ENCODE measurements at places on chromosomes 3 and 15.
A peak's percentile ranks its signal among the peaks of the same experiment; 100 is the strongest.

- DNase-seq: no peak
Observed at GRCh38 chr3:143881095-143881494, 32.8 kb upstream of the SLC9A9 start.

- DNase-seq: no peak
Observed at GRCh38 chr3:108489776-108490175, 20.6 kb downstream of the MYH15 start.

DNA sequence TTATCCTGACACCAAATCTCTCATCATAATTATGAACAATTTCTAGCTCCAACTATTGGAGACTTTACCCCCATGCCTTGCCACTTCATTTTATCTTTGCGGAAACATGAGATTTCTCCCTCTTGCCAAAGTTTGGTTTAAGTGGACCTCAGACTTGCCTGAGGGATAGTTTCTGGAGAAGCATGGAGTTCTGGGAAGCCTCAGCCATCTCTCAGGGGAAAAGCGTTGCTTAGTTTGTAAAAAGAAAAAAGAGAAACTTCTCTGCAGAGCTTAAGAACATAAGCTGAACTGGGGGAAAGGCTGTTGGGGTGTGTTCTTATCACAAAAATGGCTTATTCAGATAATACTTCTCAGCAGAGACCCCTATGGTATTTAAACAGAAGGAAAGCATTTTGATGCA, 347.4 kb upstream of the ADAMTS9 start:
- DNase-seq: no peak

DNA sequence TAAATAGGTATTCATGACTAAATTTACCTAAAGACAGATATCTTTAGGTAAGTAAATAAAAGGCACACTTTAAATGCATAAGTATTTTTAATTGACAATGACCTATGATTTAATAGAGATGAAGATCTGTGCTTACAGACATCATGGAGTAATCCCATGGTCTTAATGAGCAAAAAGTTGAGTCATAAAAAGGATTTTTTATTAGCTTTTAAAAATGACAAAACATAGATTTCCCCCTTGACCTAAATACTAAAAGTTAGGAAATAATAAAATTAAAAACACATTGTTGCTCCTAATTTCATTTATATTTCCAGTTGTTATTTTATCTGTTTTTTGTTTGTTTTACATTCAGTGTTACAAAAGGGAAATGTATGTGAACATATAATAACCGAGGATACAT, 1005.7 kb downstream of the ROBO1 start:
- no peak for DNase-seq

- DNase-seq: no peak
Observed at GRCh38 chr15:66833371-66833770, 131.3 kb downstream of the SMAD6 start.

DNA sequence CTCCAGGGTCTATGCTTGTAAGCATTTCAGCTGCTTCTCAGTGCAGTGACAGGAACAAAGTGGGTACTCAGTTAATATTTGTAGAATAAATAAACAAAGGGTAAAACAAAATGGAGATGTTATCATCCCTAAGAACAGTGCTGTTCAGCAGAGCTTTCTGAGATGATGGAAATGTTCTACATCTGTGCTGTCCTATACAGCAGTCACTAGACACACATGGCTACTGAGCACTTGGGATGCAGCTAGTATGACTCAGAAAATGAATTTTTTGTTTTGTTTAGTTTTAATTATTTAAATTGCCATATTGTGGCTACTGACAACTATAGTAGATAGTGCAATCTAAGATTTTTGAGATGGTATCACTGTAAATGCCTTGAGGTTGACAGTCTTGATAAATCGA, 283.8 kb upstream of the ADAMTS9 start:
- DNase-seq: no peak

GRCh38 chr15:40941528-40942336, 11.5 kb upstream of the CHAC1 start:
- no peak for DNase-seq

DNA sequence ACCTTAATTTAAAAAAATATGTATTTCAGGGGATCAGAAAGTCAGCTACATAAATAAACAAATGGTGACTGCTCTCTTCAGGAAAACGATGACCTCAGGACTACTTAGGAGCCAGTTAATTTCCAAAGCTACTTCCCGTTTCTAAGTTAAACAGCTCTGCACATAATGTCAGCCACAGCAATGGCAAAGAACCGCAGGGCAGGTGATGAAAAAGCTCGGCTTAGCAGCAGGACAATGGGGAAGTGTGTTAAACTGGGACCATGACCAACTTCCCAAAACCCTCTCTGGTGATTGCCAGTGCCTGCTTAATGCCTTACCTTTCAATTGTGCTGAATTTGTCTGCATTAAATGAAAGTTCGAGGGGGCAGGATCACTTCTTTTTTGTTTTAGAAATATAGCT, 258.9 kb downstream of the FHIT start:
- no peak for DNase-seq

DNA sequence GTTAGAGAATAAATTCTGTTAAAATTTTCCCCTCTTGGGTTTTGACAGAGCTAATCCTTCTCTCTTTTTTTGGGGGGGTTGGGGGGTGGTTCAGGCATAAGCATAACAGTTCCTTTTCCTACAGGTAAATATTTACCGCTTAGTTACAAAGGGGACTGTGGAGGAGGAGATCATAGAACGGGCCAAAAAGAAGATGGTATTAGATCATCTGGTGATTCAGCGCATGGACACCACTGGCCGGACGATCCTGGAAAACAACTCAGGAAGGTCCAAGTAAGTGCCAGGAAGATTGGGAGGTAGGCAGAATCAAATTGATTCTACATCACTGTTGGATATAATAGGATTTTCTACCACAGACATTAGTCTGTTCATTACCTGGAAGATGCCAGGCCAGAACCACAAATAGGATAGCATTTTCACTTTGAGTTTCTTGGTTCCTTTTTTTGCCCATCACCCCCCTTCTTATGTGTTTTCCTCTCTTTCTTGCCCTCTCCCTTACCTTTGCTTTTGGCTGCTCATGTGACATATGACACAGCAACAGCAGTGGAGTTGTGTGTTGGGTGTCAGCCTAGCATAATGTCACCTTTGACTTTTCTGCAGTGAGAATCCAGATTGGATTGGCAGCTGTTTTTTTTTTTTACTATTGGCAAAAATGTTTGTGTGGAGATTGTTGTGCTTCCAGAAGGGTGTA, 79.0 kb downstream of the CHD2 start:
- no peak for DNase-seq

- no peak for DNase-seq
Observed at GRCh38 chr3:139470199-139470598, 6.1 kb downstream of the RBP2 start.

DNA sequence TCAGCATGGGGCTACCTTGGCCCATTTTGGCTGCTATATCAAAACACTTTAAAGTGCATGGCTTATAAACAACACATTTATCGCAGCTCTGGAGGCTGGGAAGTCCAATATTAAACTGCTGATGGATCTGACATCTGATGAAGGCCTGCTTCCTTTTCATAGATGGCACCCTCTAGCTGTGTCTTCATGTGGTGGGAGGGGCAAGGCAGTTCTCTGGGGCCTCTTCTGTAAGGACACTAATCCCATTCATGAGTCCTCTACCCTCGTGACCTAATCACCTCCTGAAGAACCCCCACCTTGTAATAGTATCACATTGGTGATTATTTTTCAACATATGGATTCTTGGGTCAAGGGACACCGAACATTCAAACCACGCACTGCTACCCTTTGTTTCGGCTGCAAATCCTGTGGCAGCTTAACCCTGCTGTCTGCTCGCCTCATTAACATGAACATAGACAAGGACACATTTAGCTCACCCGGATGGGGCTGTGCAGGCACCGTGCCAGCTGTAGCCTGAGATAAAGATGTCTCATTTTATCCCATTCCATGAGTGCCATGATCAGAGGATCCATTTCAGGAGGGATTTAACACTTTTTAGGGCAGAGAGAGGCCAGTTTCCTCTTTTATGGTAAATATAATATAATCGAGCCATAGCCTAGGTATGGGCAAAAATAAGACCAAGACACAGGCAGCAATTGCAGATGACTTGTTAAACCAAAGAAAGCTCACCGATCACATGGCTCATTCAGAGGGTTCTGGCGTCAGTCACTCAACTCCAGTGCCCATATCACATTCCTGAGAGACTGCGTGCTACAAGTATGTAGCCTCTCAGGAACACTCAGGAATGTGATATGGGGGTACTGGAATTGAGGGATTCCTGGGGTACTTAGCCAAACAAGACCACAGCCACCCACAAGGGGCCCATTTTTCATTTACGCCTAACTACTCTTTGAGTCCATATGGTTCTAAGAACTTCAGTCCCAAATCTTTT, 251.1 kb upstream of the ST8SIA2 start:
- no peak for DNase-seq

DNA sequence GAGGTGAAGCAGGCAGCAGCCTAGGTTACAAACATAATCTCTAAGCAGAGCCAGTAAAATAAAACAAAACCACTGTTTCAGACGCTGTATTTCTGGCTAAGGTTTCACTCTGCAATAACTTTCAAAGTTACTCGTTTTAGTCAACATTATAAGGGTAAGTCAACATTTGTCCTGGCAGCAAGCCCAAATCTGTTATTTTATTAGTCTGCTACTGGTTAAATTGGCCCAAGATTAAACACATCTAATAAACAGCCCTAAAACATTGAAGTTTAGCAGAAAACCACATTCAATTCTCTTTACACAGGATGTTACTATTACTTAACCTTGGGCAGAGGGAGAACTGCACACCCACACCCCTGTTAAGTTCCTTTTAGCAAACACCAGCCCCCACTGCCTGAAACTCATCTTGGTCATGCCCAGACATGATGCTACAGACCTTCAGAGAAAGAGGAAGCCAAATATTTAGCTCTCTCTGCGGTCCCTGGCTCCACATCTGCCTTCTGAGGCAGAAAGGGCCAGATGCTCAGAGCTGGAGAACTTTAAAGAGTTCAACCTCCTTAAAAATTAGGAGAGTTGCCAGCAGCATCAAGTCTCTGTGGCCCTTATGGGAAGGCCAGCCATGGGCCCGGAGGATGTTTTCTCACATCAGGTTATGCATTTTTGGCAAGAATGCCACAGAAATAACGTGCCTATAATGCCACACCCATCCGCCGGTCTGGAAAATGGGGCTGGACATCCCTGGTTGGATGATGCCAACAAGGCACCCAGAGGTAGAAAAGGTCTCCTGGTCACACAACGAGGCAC, 17.9 kb downstream of the ARHGEF3 start:
- no peak for DNase-seq

- peak; percentile 33 for DNase-seq
Observed at GRCh38 chr3:66816090-66816761, 181.9 kb upstream of the KBTBD8 start.

DNA sequence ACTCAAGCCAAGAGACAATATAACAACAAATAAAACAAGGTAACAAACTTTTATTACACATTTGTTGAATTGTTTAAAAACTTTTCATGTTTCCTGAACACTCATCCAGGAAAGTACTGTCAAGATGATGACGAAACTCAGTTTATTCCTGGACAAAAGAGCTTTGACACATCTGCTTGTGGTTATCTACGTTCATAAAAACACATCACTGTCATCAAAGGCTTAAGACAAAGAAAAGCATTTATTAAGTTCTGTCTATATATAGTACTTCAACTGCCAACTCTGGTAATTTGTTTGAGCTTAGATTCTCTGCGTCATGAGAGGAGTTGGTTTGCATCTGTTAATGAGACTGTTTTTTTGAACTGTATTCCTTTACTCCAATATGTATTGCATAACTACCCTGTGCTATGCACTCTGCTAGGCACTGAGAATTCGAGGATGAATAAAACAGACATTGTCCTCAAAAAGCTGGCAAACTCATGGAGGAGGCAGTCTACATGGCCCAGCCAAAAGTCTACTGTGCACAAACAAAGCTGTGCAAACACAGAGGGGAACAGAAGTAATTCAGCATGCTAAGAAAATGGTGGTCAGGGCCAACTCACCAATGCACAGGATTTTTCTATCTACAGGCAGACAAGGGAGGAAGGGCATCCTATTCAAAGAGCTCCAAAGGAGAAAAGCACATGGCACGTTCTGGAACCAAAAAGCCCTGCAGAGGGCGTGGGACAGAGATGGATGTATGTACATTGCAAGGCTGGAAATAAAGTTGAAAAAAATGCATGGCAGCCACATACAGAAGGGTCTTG, 21.5 kb downstream of the PLD1 start:
- DNase-seq: peak; percentile 97

GRCh38 chr3:170724599-170725280, 138.9 kb upstream of the SLC7A14 start:
- no peak for DNase-seq

DNA sequence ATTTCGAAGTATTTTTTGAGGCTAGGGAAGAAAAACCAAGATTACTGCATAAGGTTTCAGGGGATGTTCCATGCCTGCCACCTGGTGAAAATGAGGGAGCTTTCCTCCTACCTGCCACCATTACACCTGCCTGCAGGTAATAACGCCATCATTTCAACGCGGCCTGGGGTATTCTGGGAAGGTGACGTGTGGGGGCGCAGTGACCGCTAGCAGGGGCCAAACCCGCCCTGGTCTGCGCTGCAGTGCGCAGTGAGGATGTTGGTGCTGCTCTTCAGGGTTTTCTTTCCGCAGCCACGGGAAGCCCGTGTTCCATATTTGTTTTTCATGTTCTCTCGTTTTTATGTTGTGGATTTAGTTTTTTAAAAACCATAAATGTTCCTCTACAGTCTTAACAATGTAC, 37.4 kb upstream of the SNRPN start:
- no peak for DNase-seq

- DNase-seq: no peak
Observed at GRCh38 chr3:64220161-64220914, 4.9 kb downstream of the PRICKLE2 start.

DNA sequence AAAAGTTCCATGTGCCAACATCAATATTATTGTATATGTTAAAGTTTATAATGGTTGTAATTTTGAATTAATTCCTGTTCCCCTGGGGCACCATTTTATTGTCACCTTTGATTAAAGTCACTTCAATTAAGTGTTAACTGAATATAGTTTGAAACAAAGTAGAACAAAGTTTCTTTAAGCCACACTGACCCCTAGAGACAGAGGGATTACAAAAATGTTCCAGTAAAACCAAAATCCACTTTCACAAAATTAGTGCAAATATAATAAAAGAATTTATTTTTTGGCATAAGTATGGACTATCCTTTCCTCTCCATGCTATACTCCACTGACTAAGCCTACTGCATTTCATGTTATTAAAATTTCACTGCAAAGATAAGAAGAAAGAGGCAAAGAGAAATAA, 123.9 kb downstream of the ZMAT3 start:
- no peak for DNase-seq

DNA sequence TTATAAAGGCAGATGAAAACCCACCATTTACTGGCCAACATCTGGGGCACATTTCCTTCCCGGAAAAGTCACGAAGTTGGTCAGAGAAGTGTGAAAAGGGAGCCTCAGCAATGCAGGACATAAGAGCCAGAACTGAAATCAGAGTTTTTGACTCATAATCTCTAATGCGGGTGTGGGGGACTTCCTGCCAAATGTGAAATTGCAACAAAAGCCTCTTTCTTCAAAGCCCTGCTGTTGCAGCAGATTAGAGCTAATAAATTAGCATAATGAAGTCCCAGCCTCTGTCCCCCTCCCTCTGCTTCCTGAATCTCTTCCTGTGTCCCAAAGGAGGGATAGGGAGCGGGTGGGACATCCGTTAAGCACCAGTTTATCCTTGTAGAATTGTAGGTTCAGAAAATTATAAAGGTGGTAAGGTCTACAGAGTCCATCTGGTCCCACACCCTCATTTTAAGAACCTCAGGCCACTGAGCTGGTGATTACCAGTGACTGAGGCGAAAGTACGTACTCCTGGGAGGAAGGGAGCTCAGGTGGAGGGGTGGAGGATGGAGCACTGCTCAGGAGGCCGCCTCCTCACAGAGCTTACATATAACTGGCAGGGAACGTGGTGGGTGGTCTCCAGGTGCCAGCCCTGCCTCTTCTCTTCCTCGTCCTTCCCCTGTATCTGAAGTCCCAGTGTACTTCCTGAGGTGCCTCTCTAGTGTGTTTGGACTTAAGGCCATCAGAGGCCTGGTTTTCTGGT, 35.0 kb downstream of the ST6GAL1 start:
- DNase-seq: no peak
